ENCODE measurements at places on chromosomes 11 and 22.
A peak's percentile ranks its signal among the peaks of the same experiment; 100 is the strongest.

GRCh38 chr22:35539487-35539886, 1.1 kb upstream of the RASD2 start:
- no peak for DNase-seq

DNA sequence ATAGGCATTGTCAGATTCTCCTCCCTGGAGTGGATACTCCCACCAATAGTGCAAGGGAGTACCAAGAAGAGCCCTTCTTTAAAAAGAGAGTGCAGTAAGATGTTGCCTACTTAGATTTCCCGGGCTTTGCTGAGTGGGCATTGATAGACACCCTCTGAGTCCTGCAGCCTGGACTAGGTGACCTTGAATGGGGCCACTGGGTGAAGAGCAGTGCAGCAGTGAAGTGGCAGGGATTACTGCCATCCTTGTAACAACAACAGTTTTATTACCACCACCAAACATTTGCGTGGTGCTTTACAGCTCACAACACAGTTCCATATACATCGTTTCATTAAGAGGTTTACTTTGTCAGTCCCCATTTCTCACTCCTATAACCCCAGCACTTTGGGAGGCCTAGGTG, 59.4 kb downstream of the MICAL2 start:
- DNase-seq: no peak

- no peak for DNase-seq
Measured at GRCh38 chr11:24567380-24567779, 70.5 kb downstream of the LUZP2 start.

DNA sequence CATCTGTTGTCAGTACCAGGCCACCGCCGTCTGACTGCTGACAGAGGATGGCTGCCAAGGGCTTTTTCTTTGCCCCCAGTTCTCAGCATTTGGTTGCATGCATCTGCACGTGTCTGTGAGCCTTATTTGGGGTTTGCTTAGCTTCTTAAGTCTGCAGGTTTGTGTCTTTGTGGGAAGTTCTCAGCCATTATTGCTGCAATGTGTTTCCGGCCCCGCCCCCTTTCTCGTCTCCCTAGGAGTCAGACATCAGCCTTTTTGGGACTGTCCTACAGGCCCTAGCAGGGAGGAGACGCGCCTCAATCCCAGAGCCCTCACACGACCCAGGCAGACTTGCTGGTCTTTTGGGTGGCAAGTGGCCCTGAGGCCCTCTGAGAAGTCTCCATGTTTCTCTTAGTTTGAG, 8.0 kb downstream of the MOB2 start:
- DNase-seq: no peak

GRCh38 chr11:72786305-72787215, 7.3 kb downstream of the STARD10 start:
- no peak for DNase-seq

DNA sequence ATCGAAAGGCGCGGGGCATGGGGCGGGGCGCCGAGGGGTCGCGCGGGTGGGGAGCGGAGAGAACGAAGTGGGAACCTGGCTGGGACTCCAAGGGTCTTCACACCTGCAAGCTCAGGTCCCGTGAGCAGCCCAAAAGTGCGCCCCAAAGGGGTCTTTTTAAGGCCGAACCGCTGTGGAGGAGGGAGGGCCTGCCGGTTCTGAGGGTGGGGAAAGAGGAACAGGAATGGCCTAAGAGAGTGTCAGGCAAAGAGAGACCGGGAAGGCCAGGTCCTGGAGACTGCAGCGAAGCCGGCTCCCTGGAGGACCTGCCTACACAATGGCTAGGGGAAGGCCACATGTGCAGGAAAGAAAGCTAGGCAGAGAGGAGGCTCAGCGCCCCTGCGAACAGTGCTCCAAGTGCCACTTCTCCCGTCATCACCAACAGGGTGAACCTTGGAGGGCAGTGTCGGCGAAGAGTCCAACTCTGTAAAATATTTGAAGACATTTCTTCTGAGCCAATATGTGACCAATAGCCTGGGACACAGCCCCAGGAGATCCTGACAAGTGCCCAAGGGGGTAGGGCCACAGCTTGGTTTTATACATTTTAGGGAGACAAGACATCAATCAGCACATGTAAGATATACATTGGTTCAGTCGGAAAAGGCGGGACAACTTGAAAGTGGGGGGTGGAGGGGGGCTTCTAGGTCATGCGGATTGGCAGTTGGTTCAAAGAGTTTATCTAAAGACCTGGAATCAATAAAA, 710 bp upstream of the DGCR2 start:
- no peak for DNase-seq

DNA sequence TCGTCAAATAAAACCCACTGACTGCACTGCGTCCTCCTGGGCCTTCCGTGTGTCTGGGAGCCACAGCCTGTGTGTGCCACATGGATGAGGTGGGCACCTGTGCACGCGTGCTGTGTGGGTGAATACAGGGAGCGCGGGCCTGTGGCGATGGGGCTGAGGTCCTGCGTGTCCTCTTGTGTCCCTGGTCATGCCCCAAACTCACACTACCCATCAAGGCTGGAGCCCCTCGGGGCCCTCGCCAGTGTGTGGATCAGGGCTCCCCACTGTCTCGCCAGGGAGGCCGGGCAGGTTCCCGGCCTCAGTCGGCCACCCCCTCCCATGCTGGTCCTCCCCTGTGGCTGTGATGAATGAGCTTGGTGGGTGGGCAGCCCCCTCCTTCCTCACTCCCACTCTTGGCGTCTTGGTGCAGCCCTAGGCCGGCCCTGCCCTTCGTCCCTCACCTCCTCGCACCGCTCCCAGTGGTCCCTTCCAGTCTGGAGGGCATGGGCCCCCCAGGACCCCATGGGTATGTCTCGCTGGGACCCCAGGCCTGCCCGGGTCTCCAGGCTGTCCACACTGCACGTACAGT, 707 bp upstream of the CD151 start:
- no peak for DNase-seq

DNA sequence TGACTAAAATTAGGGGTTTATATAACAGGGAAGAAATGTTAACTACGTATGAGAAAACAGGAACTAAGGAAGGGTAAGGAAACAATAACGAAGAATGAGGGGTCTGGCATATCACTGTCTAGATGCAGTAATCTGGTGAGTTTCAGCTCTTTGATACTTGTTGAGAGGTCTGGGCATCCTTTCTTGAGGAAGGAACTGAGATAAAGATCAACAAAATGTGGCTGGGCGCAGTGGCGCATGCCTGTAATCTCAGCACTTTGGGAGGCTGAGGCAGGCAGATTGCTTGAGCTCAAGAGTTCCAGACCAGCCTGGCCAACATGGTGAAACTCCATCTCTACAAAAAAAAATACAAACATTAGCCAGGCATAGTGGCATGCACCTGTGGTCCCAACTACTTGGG, 2.7 kb downstream of the DCDC1 start:
- DNase-seq: peak; percentile 65

- no peak for DNase-seq
Measured at GRCh38 chr11:130485983-130486382, 37.5 kb downstream of the ADAMTS15 start.

DNA sequence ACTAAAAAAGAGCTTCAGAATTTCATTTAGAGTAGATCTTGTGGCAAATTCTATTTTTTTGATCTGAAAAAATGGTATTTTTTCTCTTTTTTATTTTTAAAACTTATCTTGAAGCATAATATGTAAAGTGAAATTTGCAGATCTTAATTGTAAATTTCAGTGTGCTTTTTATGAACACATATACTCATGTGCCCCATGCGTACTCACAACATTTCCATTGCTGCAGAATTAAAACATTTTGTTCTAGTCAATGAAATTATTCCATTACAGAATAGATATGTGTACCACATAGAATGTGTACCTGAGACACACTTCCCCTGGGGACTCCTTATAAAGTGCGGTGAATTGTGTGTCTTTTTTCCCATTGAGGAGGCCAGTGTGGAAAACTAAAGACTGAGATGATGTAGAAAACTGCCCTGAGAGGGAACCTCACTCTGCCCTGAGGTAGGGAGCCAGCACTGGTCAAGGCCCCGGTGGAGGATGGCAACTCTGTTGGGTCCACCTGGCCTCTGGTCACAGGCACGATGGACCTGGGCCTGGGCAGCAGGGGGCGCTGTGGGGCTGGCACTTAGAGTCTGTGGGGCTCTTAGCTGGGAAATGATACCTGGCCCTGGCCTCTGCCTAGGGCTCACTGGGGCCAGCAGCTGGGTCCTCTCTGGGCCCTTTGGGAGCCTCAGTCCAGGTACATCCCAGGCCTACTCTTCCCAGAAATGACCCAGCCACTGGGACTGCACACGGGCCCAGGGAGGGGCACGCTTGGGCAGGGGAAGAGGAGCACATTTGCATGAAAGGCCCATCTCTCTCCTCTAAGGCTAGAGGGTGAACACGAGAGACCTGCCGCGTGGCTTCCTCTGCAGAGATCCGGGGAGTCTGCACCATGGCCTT, 77.9 kb upstream of the TOP3B start:
- DNase-seq: peak; percentile 7

- DNase-seq: no peak
Measured at GRCh38 chr11:121299417-121299816, 6.8 kb downstream of the SC5D start.

GRCh38 chr22:19040888-19041703, 81.1 kb downstream of the DGCR2 start:
- no peak for DNase-seq

DNA sequence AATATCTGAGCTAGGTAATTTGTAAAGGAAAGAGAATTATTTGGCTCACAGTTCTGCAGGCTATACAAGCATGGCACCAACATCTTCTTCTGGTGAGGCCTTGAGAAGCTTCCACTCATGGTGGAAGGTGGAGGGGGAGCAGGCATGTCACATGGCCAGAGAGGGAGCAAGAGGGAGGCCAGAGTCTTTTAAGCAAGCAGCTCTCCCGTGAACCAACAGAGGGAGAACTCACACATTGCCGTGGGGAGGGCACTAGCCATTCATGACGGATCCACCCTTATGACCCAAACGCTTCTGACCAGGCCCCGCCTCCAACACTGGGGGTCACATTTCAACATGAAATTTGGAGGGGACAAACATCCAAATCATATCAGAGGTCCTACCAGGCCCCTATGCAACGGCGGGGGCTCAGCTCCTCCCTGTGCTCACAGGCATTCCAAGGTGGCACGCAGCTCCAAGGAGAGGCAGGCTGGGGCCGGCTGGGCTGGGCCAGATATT, 4.6 kb downstream of the C11orf96 start:
- DNase-seq: no peak

DNA sequence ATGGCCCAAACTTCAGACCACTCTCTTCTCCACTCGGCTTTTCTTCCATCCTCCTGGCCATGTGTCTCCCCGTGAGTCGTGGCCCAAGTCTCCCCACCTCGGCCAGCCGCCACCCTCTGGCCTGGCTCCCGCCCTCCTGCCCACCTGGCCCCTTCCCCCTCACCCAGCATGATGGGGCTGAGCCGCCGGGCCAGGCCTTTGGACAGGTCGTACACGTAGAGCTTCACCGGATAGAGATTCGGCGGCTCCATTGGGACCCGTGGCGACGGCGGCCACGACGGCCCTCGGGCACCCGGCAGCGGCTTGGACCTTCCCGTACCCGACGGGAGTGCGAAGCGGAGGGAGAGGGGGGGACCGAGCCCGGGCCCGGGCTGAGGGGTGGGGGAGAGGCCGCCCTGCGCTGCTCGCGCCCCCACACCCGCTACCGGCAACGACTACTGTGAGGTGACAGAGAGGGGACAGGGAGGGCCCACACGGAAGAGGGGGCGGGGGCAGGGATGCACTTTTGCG, at the start of gene DESI1:
TSS of gene DESI1 (minus strand) at position 455 of the 510 bp plus-strand sequence. CDS start at position 251, 204 bp downstream.
- no peak for DNase-seq

All from CD4-positive, alpha-beta memory T cell (primary cell).